ENCODE measurements at places on chromosomes 7 and 10.
A peak's percentile ranks its signal among the peaks of the same experiment; 100 is the strongest.

DNA sequence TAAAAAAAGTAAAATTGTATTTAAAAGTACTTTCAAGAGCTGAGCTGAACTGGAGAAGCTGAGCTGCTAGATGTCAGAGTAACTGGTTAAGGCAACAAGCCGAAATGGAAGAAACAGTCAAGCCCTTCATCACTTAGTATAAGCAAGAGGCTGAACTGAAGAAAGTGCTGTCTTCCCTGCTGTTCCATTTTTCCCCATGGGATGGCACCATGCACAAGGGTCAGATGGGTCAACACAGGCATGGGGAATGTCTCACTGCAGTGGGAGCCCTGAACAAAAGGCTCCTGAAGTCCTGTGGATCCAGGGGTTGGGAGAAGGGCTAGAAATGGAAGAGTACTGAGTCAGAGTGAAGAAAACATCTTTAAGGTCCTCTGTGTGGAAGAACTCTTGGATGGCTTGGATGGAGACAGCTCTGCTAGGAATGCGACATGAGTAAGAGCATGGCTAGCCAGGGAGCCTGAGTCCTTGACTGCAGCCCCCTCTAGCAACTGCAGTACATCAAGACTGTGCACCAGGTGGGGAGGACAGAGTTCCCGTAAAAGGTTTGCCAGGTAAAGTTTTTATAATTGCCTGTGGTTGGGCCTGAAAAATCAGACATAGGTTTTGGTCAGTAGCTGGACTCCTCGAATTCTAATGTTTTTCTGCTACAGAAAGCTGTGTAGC, 348.3 kb downstream of the GPR158 start:
- DNase-seq: peak; percentile 2

GRCh38 chr10:35396560-35397434, 60.5 kb downstream of the CCNY start:
- no peak for DNase-seq

DNA sequence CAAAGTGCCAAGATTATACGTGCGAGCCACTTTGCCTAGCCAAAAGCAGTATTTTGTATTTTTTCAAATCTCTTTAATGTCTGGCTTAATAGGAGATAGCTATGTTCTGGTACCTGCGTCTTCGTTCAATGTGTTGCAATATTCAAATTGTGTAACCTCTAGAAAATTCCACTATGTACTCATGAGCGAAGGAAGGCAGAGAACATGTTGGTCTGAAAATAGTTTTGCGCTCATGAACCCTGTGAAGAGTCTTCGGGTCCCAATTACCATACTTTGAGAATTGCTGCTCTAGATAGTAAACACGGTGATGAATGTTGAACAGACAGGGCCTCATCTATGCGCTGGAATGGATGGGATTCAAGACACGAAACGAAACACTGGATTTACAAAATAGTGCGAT, 2.7 kb upstream of the SUV39H2 start:
- DNase-seq: no peak

GRCh38 chr10:46257099-46257498, 29.7 kb upstream of the ANTXRL start:
- DNase-seq: no peak

- DNase-seq: no peak
Measured at GRCh38 chr10:59177031-59177797, 771 bp downstream of the PHYHIPL start.

DNA sequence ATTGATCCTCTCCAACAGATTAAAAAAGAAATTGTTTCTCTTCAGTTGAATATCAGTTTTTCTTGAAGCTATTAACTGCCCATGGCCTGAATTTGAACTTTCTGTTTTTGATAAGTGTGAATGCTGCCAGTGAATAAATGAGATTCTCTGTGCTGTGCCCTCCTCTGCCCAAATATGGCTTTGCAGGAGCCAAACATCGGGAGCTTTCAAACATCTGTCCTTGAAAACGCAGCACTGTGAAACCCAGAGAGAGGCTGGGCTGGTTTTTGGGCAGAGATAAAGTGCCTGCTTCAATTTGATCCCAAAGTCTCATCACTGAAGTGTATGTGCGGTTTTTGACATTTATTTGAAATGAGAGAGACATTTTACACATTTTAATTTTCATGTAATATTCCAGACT, 268.3 kb upstream of the SHH start:
- DNase-seq: no peak

- DNase-seq: peak; percentile 54
Measured at GRCh38 chr7:149772956-149773434, 393 bp downstream of the ZNF467 start.

DNA sequence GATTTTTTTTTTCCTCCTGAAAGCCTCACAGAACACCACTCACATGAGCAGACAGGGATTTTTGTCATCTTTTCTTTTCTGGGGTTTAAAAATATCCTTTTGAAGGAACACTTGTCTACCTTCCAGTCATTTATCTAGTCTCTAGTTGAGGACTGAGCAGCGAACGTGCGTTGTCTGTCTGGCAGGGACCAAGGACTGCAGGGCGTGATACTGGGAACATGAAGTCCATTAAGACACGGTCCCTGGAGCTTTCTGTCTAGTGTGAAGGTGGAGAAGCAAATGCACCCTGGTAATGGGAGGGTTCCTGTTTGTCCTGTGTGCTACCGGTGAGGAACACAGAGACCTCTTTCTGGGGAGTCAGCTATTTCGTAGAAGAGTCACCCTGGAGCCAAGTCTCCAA, 207.4 kb downstream of the TMEM178B start:
- no peak for DNase-seq

GRCh38 chr10:21372651-21373410, 152.7 kb downstream of the SKIDA1 start:
- peak; percentile 50 for DNase-seq

- DNase-seq: no peak
Measured at GRCh38 chr10:370449-370825, 235.2 kb downstream of the ZMYND11 start.

- DNase-seq: no peak
Measured at GRCh38 chr10:47091421-47091820, 180.2 kb downstream of the PTPN20 start.

DNA sequence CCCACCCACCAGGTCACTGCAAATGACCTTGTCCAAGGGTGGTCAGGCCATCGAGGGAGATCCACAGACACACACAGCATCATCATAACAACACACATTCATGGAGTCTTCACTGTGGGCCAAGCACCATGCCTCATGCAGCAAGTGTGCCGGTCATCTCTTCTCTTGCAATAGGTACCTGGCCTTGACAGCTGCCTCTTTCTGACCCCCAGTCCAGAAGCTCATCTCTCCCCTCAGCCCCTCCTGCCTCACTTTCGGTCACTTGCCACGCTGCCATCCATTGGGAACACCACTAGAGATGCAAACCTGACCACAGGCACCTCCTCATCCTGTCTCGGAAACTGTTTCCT, 75.9 kb downstream of the OAT start:
- DNase-seq: no peak

DNA sequence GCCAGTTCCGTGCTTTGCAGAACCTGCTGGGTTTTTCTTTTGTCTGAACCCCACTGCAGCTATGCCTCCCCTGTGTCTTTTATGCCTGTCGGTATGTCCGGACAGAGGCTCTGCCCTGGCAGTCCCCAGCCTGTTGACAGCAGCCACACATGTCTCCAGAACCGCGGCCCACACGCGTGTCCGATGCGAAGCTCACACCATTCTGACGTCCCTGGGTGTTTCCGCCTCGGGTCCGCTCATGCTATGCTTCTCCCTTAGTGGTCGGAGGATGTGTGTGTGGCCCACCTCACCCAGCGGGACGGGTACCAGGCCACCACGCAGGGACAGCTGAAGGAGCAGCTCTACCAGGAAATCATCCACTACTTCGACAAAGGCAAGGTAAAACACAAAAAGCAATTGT, 164.6 kb upstream of the NPS start:
- no peak for DNase-seq

GRCh38 chr7:8147760-8148463, 114.1 kb downstream of the ICA1 start:
- no peak for DNase-seq

DNA sequence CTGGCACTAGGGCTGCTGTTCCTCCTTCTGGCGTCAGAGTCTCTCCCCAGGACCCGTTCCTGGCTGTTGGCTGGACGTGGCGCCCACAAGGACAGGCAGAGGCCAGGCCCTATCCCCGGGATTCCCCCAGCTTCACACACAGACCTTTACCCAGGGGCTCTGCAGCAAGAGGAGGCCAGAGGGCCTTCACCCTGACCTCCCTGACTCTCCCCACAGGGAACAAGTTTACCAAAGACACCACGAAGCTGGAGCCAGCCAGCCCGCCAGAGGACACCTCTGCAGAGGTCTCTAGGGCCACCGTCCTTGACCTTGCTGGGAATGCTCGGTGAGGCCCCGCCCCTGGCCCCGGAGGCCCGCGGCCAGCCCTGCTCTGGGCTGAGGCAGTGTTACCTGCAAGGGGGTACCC, 82.2 kb downstream of the GTF2IRD1 start:
- no peak for DNase-seq

DNA sequence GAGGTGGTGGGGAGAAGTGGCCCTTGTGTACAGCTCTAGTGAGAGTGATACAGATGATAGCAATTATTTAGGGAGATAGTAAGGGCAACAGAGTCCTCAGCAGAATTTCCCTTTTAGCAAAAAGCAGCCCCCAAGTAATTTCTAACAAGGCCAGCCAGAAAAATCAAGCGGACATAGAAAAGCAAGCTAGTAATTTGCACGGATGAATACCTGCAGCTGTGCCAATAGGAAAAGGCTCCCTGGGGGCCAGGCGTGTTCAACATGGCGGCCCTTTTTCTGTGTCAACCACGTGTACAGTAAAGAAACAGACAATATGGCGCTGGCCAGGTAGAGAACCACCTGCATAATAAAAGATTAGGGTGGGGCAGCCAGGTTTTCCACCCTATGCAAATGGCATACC, 7.4 kb downstream of the MCM10 start:
- no peak for DNase-seq

GRCh38 chr7:148697256-148698006, 1.3 kb upstream of the CUL1 start:
- DNase-seq: peak; percentile 81

DNA sequence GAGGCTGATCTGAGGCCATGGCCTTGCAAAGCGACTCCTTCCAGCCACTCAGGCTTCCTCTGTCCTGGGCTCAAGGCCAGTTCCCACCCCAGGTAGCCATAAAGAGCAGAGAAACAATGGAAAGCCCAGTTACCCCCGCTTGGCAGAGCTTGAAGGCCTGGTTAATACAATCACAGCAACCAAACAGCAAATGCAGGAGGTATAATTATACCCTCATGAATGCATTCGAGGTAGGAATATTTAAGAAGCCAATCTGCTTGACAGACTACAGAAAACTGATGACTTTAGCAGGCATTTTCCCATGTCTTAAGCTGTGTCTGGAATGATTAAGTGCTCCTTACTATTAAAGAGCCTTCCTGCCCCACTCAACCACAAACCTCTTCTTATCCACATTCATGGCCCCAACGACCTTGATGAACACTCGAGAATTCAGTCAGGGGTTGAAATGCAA, 114.1 kb upstream of the MACROH2A2 start:
- DNase-seq: no peak

- DNase-seq: no peak
Measured at GRCh38 chr7:90520484-90520883, 51.0 kb downstream of the PTTG1IP2 start.

GRCh38 chr10:99318048-99318447, 11.1 kb upstream of the CNNM1 start:
- no peak for DNase-seq

- DNase-seq: no peak
Measured at GRCh38 chr10:77031531-77032187, 605.9 kb downstream of the KCNMA1 start.

- DNase-seq: no peak
Measured at GRCh38 chr7:70953331-70953741, 178.6 kb upstream of the GALNT17 start.

GRCh38 chr10:17464545-17464944, 10.2 kb upstream of the ST8SIA6 start:
- no peak for DNase-seq

DNA sequence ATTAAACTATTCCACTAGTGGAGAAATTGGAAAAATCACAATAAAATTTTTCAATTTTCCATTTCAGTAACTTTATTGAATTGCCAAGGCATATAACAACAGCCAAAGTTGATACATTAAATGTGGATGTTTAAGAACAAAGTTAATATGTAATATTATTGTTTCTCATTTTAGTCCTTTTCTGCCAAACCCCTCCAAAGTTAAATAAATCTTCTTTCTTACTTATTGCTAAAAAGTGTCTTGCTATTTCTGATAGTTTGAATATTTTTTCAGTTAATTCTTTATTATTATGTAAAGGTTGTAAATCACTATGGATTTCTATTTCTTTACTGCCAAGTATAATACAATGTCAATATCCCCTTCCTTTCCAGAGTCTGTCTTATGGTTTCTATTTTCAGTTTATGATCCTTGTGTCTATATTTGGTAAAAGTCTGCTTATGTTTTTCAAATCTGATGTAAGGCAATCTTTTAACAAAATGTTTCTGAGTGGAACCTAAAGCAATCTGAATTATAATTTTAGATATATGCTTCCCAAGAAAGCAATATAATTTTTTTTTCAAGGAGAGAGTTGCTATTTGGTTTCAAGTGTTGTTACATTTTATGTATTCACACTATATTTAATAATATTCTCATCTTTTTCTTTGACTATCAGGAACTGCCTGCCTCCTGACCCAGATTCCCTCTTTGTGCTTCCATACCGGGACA, 80.3 kb upstream of the RHOBTB1 start:
- DNase-seq: no peak

DNA sequence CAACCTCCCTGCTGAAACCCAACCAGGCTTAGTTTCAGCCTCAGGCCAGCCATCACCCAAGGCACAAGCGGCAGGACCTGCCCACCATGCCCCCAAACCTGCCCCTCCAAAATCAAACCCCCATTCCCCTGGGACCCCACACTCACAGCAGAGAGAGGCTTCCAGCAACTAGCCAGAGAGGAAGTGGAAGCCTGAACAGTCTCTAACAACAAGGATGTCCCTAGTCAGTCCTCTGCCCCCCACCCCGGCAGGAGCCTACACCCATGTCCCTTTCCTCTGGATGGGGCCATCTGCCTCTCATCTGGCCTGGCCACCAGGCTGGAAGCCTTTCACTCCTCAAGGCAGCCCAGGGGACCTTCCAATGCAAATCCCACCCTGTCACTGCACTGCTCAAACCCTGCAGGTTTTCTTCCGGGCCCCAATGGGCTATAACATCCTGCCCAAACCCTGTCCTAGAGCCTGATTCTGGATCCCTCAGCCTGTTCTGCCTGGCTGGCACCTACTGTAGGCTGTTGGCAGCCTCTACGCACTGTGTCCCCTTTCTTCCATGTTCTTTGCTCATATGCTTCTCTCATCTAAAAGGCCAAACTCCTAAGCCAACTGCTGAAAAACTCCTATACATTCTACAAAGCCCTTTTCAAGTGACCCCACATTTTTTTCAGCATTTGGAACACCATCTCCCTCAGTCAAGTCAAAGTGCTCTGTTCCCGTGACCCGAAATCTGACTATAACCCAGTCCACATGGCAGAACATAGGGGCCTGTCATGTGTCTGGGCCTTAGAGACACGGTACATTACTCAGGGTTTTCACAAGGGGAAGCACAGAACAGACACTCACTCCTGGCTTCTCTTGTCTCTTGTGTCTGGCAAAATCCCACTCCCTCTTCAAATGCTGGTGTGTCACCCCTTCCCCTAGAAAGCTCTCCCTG, 253.3 kb downstream of the TNS3 start:
- DNase-seq: no peak

GRCh38 chr10:125711110-125711750, 8.3 kb upstream of the EDRF1 start:
- DNase-seq: no peak

- DNase-seq: no peak
Measured at GRCh38 chr7:83586281-83586680, 62.7 kb downstream of the SEMA3E start.

GRCh38 chr7:97512441-97513207, 219.3 kb upstream of the TAC1 start:
- no peak for DNase-seq
